NCI-H226 (cell line): ENCODE measurements at places on chromosomes 3 and 15.

DNA sequence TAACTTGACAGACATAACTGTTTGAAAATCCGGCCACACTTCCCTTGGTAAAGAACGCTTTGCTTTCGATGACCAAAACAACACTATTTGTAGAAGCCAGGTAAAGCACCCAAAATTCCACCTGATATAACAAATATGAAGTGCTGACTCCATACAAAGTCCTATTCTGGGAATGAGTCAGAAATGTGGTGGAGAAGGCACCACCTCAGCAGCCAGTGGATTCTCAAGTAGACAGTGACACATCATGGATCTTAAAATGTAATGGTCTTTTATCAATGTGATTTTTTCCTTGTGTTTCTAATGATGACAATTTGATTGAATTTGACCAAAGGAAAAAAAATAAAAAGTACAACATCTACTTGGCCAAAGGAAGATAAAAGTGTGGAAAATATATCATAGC is 135.0 kb upstream of the WNT5A start:
- DNase-seq = peak; percentile 61

GRCh38 chr15:51227940-51228732 is 110.3 kb downstream of the CYP19A1 start:
- DNase-seq = peak; percentile 75

GRCh38 chr15:57440799-57441198 is 64.5 kb downstream of the CGNL1 start:
- peak; percentile 95 for DNase-seq

DNA sequence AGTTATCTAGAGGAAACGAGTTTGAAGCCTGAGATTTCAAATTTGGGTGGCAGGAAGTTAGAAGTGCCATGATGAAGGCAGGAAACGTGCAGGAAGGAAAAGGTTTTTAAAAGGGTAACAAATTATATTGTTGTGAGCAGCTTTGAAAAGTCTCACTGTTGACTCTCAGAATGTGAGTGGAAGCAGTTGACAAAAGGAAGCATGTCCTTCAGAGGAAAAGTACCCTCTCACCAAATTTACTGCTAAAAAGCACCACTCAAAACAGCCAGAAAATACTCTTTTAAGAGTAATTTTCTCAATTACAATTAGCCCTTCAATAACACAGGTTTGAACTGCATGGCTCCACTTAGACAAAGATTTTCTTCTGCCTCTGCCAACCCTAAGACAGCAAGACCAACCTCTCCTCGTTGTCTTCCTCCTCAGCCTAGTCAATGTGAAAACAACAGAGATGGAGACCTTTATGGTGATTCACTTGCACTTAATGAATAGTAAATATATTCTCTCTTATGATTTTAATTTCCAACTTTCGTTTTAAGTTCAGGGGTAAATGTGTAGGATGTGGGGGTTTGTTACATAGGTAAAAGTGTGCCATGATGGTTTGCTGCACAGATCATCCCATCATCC is 117.1 kb upstream of the LIPC start:
- no peak for DNase-seq

- no peak for DNase-seq
These were observed 200.3 kb downstream of the SHOX2 start for GRCh38 chr3:157905885-157906284.

GRCh38 chr15:76941636-76942035 is 10.1 kb downstream of the RCN2 start:
- no peak for DNase-seq

DNA sequence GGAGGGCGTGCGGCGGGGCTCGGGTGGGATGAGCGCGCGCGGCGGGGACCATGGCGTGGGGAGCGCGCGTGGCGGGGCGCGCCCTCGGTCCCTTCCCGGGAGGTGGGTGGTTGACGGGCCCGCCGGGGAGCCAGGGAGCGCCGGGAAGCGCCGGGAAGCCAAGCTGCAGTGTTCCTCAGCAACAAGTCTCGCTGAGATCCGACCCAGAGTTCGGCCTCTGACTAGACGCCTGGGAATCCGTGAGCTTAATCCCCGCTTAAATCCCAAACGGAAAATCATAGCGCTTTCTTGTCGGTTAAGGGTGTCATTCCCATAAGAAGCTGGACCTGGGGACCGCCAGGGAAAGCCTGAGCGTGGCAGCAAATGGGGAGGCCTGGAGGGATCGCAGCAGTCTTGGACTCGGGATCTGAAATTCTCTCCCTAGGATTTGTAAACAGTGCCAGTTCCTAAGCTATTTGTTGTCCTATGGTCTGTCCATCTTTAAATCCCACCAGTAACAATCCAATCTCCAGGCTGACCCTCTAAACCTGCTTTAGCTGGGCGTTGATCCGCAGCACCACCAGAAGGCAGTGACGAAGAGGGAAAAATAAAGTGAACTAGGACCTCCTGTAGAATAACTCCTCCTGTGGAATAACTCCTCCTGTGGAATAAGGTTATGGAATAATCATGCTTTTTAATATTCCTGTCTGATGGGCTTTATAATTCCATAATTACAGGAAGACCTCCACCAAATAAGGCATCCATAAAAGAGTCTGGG is 570 bp upstream of the NEDD4 start:
- peak; percentile 59 for DNase-seq

DNA sequence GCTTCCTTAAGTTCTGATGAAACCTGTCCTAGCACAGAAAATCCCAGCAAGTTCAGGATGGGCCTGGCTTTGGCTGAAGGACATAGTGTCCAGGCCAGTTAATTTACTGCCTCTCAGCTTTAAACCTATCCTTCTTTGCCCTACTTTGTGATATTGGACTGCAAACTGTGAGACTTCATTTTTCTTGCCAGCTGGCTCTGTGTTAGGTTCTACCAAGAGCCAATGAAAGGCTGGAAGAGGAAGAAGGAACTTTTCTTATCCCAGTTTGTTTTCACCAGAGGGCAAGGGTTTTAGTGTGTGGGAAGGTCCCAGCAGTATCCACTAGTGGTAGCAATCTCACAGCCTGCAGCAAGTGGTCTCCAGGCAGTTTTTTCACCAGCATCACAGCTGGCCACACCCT is 18.2 kb downstream of the DCUN1D1 start:
- no peak for DNase-seq

DNA sequence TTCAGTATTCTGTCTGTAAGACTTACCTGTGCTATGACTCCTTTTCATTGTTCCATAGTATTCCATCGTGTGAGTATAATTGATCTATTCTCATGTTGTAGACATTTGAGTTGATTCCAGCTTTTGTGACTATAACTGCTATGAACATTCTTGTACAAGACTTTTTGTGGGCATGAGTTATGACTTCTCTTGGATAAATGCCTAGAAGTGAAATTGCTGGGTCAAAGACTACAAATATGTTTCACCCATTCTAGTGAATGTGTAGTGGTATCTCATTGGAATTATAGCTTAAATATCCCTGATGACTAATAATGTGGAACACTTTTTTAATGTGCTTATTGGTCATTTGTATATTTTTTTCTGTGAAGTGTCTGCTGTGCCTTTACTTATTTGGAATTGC is 27.6 kb upstream of the NPHP3 start:
- DNase-seq = no peak

DNA sequence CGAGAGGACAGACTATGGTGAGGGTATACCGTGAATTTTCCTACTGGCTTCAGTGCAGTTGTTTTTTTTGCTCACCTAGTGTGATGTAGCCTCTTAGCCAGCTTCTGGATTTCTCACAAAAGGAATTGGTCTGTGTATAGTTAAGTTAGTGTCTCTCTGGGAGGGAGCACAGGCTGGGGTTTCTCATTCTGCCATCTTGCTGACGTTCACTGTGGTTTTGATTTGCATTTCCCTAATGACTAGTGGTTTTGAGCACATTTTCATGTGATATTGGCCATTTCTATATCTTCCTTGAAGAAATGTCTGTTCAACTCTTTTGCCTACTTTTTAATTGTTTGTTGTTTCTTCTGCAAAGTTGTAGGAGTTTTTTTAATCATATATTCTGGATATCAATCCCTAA is 2.2 kb upstream of the CD86 start:
- no peak for DNase-seq

DNA sequence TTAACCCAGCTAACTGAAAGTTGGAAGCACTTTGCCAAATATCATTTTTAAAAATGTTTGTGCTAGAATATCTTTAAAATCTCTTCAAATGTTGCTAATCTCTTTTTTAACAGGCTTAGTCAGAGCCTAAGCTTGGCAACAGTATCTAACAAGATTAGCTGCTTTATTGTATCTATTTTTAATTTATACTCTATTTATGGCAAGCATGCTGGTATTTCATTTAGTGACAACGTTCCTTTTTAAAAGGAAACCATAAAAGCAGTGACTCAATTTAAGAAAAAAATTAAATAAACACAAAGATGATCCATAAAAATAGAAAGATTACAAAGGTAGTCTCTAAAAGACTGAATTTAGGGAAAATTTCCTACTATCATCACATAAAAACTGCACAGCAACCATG is 40.5 kb downstream of the SLC12A6 start:
- no peak for DNase-seq

GRCh38 chr3:146544929-146545528 is 622 bp upstream of the PLSCR1 start:
- no peak for DNase-seq

DNA sequence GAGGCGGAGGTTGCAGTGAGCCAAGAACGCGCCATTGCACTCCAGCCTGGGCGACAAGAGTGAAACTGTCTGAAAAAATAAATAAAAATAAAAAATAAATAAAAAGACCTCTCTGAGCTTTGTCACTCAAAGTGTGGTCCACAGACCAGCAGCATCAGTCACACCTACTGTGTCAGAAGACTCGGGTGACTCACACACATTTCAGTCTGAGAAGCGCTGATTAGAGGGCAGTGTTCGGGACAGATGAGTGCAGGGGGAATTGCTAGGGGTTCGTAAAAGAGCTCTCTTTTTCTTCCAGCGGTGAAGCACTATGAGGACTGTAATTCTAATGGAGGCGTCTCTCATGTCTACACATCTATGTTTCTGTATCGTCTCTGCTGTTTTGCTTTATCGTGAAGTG is 5.7 kb downstream of the PODXL2 start:
- DNase-seq = no peak

DNA sequence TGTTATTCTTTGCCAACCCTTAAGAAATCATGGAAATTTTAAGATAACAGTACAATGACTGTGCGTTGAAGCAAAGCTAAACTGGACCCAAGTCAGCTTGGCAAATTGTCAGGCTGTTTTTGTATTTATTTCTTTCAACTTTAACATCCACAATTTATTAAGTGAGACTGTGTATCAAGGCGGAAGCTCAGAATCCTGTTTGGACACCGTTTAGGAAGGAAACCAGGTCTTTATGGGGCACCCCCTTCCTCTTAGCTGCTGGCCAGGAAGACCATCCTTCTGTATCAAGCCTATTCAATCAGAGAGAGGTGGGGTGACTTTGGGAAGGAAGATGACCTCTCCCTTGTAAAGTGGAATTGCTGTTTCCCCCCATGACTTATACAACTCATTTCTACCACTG is 166.0 kb downstream of the MCTP2 start:
- no peak for DNase-seq

GRCh38 chr3:23607184-23607847 is 198.4 kb upstream of the UBE2E1 start:
- no peak for DNase-seq

DNA sequence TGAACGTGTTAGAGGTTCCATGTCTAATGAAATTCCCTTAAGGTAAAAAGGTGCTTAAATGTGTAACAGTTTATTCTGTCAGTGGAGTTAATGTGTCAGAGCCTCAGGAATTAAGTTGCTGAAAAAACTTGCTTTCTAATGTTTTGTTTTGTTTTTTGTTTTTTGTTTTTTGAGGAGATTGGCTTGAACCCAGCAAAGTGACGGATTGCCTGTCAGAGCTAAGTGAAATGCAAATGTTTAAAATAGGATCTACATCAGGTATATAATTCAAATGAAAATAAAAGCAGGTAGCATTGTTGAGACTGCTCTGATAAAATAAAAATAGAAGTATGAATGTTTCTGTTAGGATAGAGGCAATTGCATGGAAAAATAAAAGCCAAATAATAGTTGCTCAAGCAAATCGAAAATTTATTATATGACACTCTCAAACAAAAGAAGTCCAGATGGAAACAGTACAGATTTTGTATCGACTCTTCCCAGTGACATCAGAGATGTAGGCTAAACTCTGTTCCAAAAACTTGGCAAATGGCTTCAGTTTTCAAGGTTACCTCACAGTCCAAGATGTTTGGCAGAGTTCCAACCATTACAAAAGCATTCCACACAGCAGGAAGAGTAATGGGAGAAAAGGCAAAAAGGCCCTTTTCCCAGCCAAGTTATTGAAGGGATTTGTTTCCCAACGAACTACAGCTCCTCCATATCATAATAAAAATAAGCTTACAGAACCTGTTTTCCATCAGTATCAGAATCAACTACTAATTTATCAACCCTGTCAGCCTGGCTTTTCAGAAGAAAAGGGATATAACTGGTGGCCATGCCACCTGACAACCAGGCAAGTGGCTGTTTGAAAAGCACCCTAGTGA is 291.0 kb downstream of the TBL1XR1 start:
- peak; percentile 42 for DNase-seq

GRCh38 chr3:131142580-131142979 is 115.9 kb downstream of the NEK11 start:
- no peak for DNase-seq

DNA sequence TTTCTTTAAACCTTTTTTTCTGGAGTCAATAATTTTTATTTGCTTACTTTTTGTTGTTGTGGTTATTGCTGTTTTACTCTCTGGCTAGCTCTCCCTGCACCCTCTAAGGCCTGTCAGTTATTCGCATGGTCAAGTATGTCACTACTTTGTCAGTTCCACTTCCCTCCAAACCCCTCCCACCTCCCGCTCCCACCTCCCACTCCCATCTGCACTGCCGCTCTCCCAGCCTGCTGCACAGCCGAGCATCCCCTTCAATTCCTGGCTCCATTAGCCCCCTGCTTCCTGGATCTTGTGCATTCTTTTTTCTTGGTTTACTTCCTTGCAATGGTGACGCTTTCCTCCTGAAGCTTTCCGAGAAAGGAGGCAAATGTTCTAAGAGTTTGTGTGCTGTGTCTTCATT is 218.0 kb downstream of the XXYLT1 start:
- DNase-seq = no peak

DNA sequence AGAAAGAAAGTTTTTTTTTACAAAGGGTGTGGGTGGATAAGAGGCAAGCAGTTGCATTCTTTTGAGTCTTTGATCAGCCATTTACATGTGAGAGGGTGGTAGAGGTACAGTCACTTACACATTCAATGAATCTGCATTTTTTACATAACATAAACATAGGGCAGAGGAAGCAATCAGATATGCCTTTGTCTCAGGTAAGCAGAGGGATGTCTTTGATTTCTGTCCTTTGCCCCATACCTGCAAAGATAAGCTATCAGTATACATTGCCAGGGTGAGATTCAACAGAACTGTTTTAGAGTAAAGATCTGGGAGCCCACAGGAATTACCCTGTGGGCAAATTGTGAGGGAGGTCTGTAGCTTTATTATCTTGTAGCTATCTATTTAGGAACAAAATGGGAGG is 5.4 kb upstream of the PPP1R2 start:
- no peak for DNase-seq
